HS-5 (cell line): ENCODE measurements at places on chromosomes 13 and 19.

- DNase-seq = no peak
These were observed 72.6 kb upstream of the TSHZ3 start for GRCh38 chr19:31421856-31422255.

GRCh38 chr19:9667898-9668297 is 7.0 kb downstream of the ZNF562 start:
- DNase-seq = no peak

DNA sequence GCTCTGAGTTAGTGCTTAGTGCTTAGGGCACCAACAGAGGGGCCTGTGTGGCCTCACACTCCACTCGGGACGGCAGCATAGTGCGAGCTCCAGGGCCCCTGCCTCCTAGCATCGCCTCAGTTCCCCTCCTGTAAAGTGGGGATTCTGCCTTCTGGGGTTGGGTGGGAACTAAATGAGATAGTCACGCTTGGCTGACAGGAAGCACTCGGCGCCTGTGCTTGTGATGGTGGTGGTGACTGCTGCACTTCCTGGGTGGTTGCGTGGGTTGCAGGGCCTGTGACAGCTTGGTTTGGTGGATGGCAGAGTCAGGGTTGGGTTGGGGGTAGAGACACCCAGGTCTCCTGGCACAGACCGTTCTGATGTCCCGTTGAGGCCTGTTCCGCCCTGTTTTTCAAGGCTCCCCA is 7.7 kb downstream of the PLEKHF1 start:
- no peak for DNase-seq

- no peak for DNase-seq
These were observed 18.8 kb downstream of the ZC3H4 start for GRCh38 chr19:47094557-47095475.

DNA sequence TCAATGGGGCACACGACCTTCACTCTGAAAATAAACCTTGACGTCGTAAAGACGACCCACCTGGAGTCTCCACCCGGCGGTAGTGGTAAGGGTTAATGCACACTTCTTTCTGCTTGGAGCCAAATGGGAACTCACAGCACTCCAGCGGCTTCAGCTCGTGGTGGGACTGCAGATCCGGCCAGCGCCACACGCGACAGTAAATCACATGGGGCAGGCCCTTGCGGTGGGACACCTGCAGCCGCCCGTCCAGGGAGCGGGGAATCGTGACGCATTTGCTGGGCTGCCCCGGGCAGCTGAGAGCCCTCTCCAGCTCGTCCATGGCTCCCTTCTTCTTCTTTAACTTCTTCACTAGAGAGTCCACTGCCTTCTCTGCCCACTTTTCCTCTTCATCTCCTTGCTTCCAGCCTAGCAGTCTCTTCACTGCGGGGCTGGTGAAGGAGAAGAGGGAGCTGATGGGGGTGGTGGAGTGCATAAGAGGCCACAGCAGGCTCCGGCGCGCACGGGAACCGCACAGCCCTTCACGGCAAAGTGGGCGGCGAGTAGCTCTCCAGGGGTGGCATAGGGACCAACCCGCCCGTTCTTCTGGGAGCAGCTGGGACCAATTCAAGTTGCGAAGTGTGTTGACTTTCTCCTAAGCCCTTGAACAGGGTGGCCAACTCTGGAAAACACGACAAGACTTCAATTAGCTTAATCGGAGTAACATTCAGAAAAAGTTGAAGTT is 40.7 kb downstream of the SMAD9 start:
- no peak for DNase-seq

GRCh38 chr19:5951338-5951861 is 26.5 kb downstream of the RANBP3 start:
- DNase-seq = no peak
